ENCODE measurements at places on chromosomes 7 and 10. TPM values are rescaled to one million over a fixed set of nuclear protein-coding genes. Genes with fewer than 3 reads are reported as not detected.

PDIA4 gene
- 262 TPM for total RNA-seq

LGI1 gene
- 0.91 TPM for total RNA-seq

LAMB1 gene
- 15.5 TPM for total RNA-seq

TCERG1L gene
- total RNA-seq: 4.0 TPM

BEND7 gene
- 44.5 TPM for total RNA-seq

GTF2IRD1 gene
- total RNA-seq: 36.6 TPM

TRIM73 gene
- total RNA-seq: 7.1 TPM

ANKRD30A gene
- total RNA-seq: not detected

PTF1A gene
- 1.9 TPM for total RNA-seq

DNA sequence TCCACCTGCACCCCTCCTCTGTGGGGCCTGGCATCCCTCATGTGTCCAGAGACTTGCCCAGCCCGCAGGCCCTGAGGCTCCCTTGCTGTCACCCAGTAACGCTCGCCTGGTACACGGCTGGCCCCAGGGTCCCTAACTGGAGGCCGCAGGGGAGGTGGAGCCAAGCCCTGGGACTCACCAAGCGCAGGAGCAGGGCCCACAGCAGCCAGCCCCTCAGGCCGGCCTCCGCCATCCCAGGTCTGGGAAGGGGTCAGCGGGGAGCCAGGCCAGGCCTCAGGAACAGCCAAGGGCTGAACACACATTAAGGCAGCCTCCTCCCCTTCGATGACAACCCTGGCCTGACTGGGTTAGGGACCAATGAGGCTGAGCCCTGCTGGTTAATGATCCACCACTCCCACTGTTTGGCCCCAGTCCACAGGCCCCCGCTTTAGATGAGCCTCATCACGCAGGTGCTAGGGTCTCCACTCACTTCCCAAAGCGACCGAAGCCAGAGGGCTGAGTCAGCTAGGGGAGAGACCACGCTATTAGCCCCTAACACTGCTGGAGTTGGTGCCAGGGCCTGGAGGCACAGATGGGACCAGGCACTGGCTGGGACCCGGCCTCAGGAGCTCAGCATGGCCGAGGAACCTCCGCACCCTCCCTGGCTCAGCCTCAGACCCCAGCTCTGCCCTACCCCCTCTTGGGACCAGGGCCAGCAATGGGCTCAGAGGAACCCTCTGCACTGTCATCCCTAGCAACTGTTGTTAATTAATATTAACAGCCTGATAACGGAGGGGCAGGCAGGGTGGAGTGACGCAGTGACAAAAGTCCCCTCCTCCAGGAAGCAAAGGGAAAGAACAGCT is at the start of gene NPC1L1:
Gene NPC1L1, minus strand, starts transcription at position 303 of the 842 bp plus-strand sequence. Its CDS starts 71 bp downstream, at position 232.
- H3K4me3 ChIP-seq: no peak within 1 kb of the TSS
- no peak within 1 kb of the TSS for H3K27ac ChIP-seq
- DNase-seq: no peak
- no peaks in the 10 kb centered on the region for H3K4me1 ChIP-seq
- H3K36me3 ChIP-seq: no peaks in the 10 kb centered on the region

- no peaks in the 10 kb centered on the region for H3K27me3 ChIP-seq
- no peaks in the 10 kb centered on the region for H3K4me1 ChIP-seq
- DNase-seq: no peak
- H3K4me3 ChIP-seq: no peak overlapping the region
These were observed 87.9 kb downstream of the ODAD2 start for GRCh38 chr10:27911011-27911410.

GRCh38 chr7:15688279-15688626 is 1.8 kb upstream of the MEOX2 start:
- DNase-seq: no peak
- H3K27me3 ChIP-seq: peaks cover 11% of the 10 kb centered on the region
- no peaks in the 10 kb centered on the region for H3K4me1 ChIP-seq
- no peak overlapping the region for H3K4me3 ChIP-seq

- peak overlapping the region; percentile 94 for H3K27ac ChIP-seq
- no peaks in the 10 kb centered on the region for H3K4me1 ChIP-seq
- DNase-seq: peak; percentile 5
- H3K36me3 ChIP-seq: no peaks in the 10 kb centered on the region
- no peaks in the 10 kb centered on the region for H3K27me3 ChIP-seq
- peak overlapping the region; percentile 94 for H3K4me3 ChIP-seq
These were observed 686 bp downstream of the AASS start for GRCh38 chr7:122143376-122143750.

DNA sequence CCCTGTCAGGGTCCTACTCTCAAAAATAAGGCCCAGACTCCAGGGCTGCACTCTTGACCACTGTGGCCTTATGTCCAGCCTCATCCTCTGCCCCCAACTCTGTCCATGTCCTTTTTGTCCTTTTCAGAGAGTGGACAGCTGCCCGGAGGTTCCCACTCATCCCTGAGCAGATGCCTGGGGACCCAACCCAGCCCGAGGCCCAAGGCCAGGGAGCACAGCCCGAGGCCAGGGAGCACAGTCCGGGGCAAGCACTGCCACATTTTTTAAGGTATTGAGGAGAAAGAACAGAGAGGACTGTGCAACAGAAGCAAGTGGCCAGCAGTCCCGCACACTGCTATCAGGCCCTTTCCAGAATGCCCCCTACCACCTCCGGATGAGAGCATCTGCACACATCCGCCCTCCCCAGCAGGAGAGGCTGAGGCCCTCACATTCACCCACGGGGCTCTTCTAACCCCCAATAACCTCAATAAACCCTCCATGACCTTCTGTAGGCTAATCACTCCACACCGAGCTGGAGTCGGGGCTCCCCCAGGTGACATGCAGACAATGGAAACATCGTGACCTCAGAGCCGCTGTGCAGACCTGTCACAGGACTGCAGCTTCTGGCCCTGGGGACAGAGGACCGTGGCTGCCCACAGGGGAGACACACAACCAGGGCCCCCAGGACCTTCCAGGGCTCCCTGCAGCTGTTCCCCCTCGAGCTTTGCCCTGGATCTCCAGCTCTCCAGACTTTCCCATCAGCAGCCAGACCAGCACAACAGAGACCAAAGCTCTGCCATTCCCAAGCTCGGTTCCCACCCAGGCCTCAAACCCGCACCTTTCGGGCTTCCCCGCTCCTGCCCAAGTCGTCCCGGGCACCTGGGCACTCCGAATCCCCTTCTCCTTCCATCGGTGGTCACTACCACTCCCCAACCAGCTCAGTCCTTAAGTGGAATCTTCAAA is 51.4 kb downstream of the CAMK2B start:
- H3K4me1 ChIP-seq: no peaks in the 10 kb centered on the region
- H3K27me3 ChIP-seq: no peaks in the 10 kb centered on the region
- H3K27ac ChIP-seq: no peak overlapping the region
- H3K36me3 ChIP-seq: no peaks in the 10 kb centered on the region
- H3K4me3 ChIP-seq: no peak overlapping the region

- H3K36me3 ChIP-seq: no peaks in the 10 kb centered on the region
- no peaks in the 10 kb centered on the region for H3K27me3 ChIP-seq
- H3K4me3 ChIP-seq: no peak overlapping the region
- no peak overlapping the region for H3K27ac ChIP-seq
- no peak for DNase-seq
These were observed 103.8 kb upstream of the GPR26 start for GRCh38 chr10:123562387-123562786.

GRCh38 chr10:100828738-100829096 is 83.3 kb downstream of the PAX2 start:
- peaks cover 20% of the 10 kb centered on the region for H3K4me1 ChIP-seq
- no peaks in the 10 kb centered on the region for H3K36me3 ChIP-seq
- peak overlapping the region; percentile 15 for H3K4me3 ChIP-seq
- no peak for DNase-seq
- peaks cover 38% of the 10 kb centered on the region for H3K27me3 ChIP-seq

- no peak overlapping the region for H3K4me3 ChIP-seq
- no peaks in the 10 kb centered on the region for H3K4me1 ChIP-seq
- no peaks in the 10 kb centered on the region for H3K27me3 ChIP-seq
- no peak overlapping the region for H3K27ac ChIP-seq
- DNase-seq: no peak
- no peaks in the 10 kb centered on the region for H3K36me3 ChIP-seq
These were observed 30.6 kb upstream of the HNRNPH3 start for GRCh38 chr10:68301301-68301700.

DNA sequence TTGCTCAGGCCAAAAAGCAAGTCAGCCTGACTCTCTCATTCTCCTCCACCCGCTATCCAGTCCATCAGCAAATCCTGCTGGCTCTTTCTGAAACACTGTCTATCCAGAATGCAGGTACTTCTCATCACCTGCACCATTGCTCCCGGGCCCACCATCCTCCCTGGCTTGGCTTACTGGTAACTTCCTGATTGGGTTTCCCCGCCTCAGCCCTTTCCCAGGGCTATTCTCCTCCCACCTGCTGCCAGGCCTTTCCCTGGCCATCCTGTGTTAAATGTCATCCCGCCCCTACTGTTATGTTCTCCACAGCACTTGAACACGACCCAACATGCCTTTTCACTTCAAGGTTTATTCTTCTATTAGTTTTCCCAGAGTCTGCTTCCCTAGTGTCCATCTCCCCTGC is 124.0 kb downstream of the CNNM2 start:
- no peak for DNase-seq
- no peaks in the 10 kb centered on the region for H3K27me3 ChIP-seq
- H3K36me3 ChIP-seq: no peaks in the 10 kb centered on the region
- H3K27ac ChIP-seq: no peak overlapping the region

DNA sequence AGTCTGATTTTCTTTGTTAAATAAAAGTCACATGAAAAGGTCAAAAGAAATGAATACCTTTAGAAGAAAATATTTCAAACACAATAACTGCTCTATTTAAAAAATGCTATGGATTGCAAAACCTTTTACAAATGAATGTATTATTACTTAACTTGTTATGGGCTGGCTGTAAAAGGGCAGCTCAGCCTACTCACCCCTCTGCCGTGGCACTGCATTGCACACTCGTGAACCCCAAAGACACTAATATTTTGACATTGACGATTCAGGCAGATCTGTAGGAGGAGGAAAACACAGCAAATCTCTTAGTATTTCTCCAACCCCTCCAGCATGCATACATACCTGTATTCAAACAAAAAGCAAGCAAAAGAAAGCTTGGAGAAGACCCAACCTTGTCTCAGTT is 149.5 kb downstream of the FANK1 start:
- no peak overlapping the region for H3K27ac ChIP-seq
- DNase-seq: no peak
- H3K27me3 ChIP-seq: no peaks in the 10 kb centered on the region

GRCh38 chr10:132423966-132424861 is 27.2 kb downstream of the PWWP2B start:
- H3K36me3 ChIP-seq: no peaks in the 10 kb centered on the region
- peak; percentile 63 for DNase-seq
- no peaks in the 10 kb centered on the region for H3K27me3 ChIP-seq
- H3K27ac ChIP-seq: no peak overlapping the region

- H3K4me1 ChIP-seq: peaks cover 10% of the 10 kb centered on the region
- H3K36me3 ChIP-seq: peaks cover 4% of the 10 kb centered on the region
- no peak overlapping the region for H3K4me3 ChIP-seq
- H3K27ac ChIP-seq: no peak overlapping the region
These were observed 59.7 kb downstream of the HIPK2 start for GRCh38 chr7:139718141-139718540.

DNA sequence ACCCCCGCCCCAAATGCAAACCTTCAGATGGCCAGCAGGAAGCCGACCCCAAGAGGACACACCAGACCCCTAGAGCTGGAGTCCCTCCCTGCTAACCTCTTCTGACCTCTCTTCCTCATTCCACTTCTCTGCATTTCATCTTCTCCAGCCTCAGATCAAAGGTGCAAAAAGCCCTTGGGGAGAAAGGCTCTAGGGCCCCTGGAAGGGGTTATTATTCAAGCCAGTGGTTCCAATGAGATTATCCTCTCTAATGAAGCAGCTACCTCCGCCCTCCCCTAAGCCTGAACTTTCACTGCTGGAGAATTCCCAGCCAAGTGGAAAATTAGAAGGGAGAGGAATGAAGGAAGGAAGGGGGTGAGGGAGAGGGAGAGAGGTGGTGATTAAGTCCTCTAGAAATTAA is 343.9 kb downstream of the PLXNA4 start:
- no peak overlapping the region for H3K27ac ChIP-seq
- no peaks in the 10 kb centered on the region for H3K27me3 ChIP-seq
- no peaks in the 10 kb centered on the region for H3K36me3 ChIP-seq

GRCh38 chr10:118571123-118571522 is 24.3 kb downstream of the PRLHR start:
- DNase-seq: no peak
- no peaks in the 10 kb centered on the region for H3K4me1 ChIP-seq
- no peaks in the 10 kb centered on the region for H3K27me3 ChIP-seq
- no peaks in the 10 kb centered on the region for H3K36me3 ChIP-seq
- peak overlapping the region; percentile 52 for H3K27ac ChIP-seq

DNA sequence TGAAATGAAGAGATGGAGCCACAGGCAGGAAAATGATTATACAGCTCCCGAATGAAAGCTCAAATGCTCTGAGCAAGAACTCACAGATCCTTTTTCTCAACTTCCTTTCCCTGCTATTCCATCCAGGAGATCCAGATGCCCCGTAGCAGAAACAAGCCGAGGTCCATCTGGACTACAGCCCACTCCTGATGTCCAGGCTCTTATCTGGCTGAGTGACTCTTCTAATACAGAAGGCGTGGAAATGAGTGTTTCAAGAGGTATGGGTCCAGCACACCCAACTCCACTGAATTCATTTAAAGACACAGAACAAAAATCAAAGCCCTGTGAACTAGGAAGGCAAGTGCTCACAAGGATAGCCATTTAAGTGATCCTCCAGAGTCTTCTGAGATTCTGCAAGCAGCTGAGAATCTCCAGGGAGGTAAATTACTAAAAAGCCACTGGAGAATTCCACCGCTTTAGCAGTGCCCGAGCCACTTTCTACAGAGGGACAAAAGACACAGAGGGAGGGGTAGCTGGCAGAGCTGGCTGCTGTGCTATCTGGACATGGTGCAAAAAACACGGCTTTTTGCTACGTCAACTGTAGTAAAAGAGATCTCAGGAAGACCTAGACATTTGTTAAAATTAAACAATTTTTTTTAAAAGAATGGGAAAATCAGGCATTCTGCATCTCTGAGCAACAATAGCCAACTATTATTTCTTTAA is 24.5 kb downstream of the FAM171A1 start:
- no peaks in the 10 kb centered on the region for H3K27me3 ChIP-seq
- H3K4me1 ChIP-seq: no peaks in the 10 kb centered on the region
- no peak overlapping the region for H3K27ac ChIP-seq
- H3K36me3 ChIP-seq: no peaks in the 10 kb centered on the region
- no peak overlapping the region for H3K4me3 ChIP-seq
- DNase-seq: no peak

DNA sequence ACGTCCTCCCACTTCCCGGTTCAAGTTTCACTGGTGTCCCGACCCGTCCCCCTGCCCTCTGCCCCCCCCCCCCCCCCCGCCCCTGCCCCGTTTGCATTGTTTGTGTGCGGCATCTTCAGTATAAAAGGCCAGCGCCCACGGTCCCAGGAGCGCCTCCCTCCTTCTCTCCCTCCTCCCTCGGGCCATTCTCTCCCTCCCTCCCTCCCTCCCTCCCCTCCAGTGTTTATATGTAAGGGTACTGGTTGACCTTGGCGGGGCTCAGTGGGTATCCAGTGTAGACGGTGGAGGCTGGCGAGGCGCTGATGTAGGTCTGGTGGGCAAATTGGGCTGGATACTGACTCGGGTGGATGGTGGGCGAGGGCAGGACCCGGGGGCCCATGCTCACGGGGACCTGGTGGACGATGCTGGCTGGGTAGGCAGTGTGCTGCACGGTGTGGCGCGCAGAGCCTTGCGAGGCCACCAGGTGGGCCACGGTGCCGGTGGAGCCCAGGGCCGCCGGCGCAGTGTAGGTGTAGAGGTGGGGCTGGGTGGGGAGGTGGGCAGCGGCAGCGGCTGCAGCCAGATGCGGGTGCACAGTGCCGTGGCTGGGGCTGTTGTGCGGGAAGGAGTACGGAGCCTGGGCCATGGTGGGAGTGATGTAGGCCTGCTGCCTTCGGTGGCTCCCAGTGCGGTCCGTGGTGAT is 49.4 kb downstream of the CLEC2L start:
- H3K27ac ChIP-seq: no peak overlapping the region
- no peak for DNase-seq
- no peaks in the 10 kb centered on the region for H3K4me1 ChIP-seq
- peaks cover 2% of the 10 kb centered on the region for H3K36me3 ChIP-seq
- no peak overlapping the region for H3K4me3 ChIP-seq
